Hippocampal formation (tissue), 2 donors: ENCODE measurements at places on chromosomes 11 and 22.

GRCh38 chr22:48075604-48076003, 1313.2 kb downstream of the TBC1D22A start:
- DNase-seq: no peak

DNA sequence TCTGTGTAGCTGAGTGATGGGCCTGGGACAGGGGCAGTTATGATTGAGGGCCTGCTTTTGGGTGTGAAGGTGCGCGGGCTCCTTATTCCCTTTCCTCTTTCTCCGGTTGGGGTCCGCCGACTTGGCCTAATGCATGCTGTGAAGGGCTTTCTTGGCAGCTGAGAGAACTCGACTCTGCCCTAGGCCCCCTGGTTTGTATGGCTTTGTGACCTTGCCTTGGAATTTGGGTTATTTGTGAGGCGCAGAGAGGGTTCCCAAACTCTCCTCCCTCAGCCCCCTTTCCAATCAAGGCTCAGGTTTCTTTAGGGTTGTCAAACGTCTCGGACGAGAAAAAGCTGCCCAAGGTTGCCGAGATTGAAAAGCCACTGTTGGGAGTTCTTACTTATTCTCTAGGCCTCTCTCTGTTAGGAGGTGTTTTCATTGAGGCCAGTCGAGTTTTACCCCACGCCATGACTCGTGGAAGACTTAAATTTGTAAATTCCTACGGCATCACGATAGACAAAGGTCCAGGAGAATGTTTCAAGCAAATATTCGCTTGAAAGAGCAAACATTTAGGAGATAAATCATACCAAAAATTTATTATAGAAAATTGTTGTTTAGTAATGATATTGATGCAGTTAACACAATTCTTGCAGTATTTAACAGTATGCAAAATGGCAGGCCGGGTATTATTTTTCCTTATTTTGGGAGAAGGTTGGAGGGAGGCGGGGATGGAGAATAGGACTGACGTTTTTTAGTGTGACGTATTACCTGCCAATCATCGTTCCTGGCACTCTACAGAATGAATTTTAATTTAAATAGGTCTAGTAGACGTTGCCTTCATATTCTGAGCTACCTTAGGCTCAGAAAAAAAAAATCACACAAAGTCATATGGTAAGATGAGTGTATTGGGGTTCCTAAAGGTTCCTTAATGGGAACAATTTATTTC, 689 bp downstream of the PDHX start:
- no peak for DNase-seq

DNA sequence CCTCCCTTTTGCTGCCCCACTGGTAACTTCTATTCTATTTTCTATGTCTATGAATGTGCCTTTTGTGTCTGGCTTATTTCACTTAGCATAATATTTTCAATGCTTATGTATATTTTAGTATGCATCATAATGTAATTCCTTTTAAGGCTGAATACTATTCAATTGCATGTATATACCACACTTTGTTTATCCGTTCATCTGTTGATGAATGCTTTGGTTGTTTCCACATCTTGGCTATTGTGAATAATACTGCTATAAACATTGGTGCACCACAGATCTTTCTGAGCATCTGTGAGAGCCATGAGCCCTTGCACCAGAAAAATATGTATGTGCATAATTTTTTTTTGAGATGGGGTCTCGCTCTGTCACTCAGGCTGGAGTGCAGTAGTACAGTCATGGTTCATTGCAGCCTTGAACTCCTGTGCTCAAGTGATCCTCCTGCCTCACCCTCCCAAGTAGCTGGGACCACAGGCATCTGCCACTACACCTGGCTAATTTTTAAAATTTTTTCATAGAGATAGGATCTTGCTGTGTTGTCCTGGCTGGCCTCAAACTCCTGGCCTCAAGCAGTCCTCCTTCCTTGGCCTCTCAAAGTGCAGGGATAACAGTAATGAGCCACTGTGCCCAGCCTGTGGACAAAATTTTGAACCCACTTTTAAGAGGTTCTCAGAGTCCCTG, 27.0 kb downstream of the HEPHL1 start:
- DNase-seq: no peak

DNA sequence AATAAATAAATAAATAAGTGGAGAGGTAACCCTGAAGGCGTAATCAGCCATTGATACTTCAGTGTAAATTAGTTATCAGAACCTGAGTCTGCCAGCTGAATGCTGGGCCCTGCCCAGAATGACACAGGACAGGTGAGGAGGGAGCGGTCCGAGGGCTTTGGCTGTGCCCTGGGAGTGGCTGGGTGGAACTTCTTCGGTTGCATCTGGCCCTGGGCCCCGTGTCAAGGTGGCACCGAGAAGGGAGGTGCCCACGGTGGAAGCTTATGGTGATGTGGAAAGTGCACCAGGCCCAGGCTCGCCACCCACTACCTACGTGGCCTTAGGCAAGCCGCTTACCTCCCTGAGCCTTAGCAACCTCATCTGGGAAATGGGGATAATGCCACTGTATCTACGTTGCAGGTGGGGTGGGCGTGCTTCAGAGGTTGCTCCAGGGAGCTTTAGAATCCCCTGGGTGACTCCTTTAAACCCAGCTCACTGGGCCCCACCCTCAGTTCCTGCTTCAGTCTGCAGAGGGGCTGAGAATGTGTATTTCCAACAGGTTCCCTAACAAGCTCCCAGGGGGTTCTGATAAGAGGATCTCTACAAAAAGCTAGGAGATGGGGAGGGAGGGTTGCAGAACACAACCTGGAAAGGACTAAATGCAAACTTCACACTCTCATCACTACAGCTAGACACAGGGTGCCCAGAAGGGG, 38.8 kb downstream of the TXN2 start:
- no peak for DNase-seq

DNA sequence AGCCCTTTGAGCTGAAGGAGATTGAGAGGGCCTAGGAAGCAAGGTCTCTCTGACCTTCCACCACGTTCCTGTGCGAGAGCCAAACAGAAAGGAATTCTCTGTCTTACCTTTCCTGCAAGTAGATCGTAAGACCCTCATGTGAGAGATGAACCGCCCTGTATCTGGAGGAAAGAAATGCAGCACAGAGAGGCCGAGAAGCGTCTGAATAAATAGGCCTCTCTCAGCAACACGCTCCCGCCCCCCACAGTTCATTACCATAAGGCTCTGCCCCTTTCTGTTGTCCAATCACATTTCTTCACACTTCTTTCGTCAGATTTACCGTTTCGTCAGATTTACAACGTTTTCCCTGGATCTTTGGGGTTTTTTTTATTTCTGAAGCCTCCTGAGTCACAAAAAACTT, 90.3 kb downstream of the BLID start:
- no peak for DNase-seq

- no peak for DNase-seq
These were observed 1.8 kb downstream of the FLI1 start for GRCh38 chr11:128695539-128696221.

- no peak for DNase-seq
These were observed 21.5 kb upstream of the CABP2 start for GRCh38 chr11:67544616-67545242.

DNA sequence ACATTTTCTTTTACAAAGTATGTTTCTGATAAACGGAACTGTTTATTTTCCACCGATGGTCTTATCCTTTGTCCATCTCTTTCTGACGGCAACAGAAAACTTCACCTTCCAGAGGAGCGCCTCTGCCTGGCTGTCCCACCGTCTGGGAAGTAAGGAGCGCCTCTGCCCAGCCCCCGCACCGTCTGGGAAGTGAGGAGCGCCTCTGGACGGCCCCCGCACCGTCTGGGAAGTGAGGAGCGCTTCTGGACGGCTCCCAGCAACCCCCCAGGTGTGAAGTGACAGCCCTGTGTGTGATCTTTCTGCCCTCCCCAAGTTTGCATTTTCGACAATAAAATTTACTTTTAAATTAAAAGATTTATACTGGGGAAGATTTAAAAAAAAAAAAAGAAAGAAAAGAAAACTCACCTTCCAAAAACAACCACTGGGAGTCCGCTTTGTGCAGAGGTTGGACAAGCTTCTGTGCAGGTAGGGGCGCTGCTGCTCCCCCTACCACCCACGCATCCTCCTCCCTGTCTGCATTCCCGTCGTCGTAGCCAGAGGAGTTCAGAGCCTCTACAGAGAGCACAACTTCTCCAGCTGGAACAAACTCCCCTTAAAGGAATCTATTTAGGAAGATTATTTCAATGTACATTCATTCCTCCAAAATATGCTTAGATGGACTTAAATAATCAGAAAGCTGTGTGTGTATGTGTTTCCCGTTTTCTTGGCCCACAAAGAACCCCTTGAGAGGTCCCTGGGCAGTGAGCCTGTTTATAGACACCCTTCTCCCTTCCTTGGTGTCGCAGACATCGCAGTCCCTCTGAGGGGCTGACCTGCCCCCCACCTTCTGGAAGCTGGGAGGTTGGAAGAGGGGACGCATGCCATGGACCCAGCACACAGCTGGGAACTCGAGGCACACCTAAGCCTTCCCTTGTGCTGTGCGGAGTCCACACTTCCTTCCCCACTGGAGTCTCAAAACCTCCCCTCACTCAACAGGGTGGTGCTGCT, 849 bp upstream of the APOBEC3B start:
- DNase-seq: no peak

DNA sequence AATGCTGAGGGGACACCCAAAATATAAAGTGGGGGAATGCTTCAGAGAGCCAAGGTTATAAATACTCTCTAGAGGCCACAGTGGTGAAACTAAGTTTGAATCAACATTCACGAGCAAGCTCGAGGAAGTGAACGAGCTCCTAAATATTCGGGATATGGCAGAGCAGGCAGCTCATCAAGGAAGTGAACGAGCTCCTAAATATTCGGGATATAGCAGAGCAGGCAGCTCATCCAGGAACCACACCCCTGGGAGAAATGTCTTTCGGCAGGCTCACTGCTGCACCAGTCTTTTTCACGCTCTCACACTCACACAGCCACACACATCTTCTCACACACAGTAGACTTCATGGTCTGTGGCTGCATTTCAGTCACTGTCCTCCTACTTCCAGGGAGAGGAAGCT, 787.5 kb downstream of the OPCML start:
- no peak for DNase-seq

DNA sequence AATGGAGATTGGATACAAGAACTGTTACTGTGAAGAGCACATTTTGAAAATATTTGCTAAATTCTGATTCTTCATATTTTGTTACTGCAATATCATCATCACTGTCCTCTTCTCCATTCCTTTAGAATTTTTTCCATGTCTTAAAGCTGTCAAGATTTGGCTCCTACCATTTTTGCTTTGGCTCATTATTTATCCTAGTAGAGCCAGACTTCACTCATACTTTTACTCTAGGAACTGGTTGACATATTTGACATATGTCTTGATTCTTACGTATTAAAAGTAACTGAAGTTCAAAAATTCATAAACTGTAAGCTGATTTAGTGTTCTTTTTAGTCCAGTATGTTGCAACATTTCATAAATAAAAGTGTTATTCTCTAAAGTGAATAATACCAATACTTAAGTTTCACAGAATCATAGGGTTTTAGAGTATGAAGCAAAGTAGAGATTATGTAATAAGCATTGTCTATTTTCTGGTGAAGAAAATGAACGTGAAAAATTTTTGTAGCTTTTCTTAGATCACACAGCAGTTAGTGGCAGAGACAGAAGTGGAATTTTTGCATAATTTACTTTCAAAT, 225.6 kb downstream of the TMEM135 start:
- no peak for DNase-seq

GRCh38 chr11:61446211-61446651, 16.3 kb downstream of the SDHAF2 start:
- DNase-seq: peak; percentile 86

GRCh38 chr11:70075836-70076235, 2.3 kb upstream of the ANO1 start:
- no peak for DNase-seq

DNA sequence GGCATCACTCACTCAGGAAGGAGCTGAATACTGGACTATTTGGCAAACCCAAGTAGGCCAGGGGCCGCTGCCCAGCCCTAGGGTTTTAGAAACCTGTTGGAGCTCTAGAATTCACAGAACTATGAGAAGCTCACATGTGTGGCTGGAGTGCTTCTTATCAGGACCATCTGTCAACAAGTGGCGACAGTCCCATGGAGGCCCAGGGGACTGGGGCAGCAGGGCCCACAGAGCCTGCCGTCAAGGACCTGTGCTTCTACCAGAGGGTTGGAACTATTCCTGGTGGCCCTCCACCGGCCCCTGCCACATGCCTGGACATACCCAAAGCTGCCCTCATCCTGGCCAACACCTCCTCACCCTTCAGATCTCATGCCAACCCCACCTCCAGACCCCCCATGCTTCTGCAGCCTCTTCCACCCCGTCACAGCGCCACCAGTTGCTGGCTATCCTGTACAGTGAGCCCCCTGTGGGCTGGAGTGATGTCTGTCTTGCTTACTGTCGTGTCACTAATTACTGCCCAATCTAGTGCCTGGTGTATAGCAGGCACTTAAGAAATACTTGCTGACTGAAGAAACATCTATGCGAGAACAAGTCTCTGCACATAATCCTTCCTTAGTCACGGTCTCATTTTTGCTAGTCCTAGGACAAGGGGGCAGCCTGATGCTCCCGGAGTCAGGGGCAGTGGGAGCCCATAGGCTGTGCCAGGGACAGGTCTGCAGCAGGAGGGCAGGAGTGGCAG, 27.2 kb upstream of the RASL10A start:
- DNase-seq: no peak

- DNase-seq: no peak
These were observed 17.1 kb downstream of the MAFF start for GRCh38 chr22:38218661-38219622.

GRCh38 chr11:111759778-111760407, 6.3 kb downstream of the PPP2R1B start:
- no peak for DNase-seq

DNA sequence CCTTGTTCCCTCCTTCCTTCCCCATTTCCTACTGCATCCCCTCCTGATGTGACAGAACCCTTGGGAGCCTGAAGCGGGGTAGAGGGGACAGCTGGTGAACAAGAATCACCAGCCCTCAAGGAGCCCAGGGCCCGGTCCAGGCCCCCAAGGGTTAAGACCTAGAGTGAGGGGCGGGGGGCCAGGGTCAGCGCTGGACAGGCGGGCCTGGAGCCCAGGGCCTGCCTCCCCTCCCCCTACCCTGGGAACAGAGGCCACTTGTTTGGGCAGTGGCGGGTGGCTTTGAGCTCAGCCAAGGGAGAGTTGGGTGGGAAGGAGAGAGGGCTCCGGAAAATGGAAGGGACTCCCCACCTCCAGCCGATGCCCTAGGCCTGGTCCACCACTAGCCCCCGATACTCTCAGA, 2.1 kb downstream of the ARAP1 start:
- peak; percentile 76 for DNase-seq

DNA sequence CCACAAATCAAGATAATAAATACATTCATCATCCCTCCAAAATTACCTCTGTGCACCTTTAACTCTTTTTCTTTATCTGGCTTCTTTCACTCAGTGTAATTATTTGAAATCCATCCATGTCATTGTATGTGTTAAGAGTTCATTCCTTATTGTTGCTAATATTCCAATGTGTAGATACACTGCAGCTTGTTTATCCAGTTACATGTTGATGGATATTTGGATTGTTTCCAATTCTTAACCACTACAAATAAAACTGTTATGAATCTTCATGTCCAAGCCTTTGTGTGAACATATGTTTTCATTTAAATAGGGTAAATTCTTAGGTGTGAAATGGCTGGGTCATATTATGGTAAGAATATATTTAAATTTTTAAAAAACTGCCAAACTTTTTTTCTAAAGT, 323.3 kb upstream of the NCAM1 start:
- DNase-seq: no peak
